ENCODE measurements at places on chromosomes 1 and 21.

- no peak for DNase-seq
Observed at GRCh38 chr1:191696354-191696753, 461.9 kb upstream of the RGS18 start.

GRCh38 chr1:92483610-92484471 is 2.9 kb downstream of the GFI1 start:
- DNase-seq, result no peak

- DNase-seq, result no peak
Observed at GRCh38 chr1:20192364-20192763, 6.0 kb upstream of the PLA2G2C start.

DNA sequence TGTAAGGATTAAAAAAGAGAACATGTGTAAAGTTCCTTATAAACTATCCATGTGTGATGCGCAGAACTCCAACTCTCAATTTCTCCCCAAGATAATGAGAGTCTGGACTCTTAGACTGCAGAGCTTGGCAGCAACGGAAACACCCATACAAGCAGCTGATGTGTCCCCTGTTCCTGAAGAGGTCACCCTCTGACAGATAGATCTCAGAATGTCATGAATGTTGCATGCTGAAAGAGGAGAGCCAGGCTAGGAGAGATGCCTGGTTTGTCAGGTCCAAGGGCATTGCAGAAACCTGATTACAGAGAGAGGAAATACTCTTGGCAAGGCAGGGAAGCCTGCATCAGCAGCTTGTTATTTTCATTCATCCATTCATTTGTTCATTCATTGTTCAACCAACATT is 24.2 kb downstream of the MTARC1 start:
- DNase-seq, result no peak

- no peak for DNase-seq
Observed at GRCh38 chr1:226064816-226065248, 2.3 kb downstream of the H3-3A start.

DNA sequence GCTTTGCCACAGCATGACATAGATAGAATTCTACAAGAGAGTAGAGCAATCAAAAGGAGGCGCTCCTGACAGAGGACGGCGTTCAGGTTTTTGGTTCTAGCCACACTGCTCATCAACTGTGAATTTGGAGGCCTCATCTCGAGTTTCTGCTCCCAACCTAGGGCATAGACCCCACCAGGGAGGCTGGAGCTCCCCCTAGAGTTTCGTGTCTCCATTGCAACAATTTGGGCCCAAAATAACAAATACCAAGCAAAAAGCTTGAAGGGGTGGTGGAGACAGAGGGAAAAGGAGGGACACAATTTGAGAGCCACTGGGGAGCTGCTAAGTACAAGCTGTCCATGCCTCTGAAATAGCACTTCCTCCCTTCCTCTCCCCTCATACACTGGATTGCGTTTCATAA is 297.0 kb downstream of the GPATCH2 start:
- DNase-seq, result no peak

- DNase-seq, result no peak
Observed at GRCh38 chr1:88742531-88742930, 58.5 kb downstream of the PKN2 start.

DNA sequence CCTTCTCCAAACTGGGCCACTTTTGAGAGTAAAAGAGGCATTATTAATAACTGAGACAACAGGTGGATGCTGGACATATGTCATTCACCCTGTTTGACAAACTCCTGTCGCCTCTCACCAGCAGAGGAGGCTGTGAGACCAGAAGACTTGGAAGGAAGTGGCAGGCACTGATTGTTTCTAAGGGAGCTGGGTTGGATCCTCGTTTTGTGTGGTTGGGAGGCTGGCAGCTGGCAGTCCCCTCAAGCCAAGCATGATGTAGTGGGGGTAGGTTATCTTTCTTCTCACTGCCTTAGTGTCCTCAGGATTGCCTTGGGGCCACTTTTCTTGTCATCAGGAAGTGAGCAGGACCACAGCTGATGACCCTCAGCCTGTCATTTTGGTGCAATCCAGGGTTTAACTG is 86.5 kb upstream of the KCNJ15 start:
- DNase-seq, result no peak

GRCh38 chr1:180182643-180183311 is 28.1 kb downstream of the QSOX1 start:
- no peak for DNase-seq

- no peak for DNase-seq
Observed at GRCh38 chr1:70204600-70204999, 779 bp downstream of the LRRC40 start.

DNA sequence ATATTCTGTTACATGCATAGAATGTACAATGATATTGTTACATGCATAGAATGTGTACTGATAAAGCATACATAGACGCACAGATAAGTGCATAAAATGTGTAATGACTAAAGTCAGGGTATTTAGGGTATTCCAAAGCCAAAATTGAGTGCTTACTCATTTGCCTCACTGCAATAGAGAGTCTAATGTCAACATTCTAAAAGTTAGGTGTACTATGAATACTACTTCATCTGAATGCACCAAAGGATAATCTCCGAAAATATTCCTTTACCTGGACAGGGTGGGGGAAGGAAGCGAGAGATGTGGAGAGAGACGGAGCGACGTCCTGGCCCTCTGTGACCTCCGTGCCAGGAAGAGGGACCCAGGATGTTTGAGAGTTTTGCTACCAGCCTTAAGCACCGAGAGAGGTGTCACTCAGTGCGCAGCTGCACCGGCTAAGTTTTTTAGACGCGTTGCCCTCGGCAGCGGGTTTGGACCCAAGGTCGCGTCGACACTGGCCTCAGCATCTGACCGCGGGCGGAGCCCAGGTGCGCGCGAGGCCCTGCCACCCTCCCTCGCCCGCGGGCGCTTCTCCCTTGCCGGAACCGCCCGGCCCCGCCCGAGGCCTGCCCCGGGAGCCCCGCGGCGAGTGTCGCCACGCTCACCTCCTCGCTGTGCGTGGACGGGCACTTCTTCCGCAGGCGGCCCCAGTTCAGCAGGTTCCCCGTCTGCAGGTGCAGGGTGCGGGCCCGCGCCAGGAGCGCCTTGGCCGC is 660 bp downstream of the GCLM start:
- no peak for DNase-seq

DNA sequence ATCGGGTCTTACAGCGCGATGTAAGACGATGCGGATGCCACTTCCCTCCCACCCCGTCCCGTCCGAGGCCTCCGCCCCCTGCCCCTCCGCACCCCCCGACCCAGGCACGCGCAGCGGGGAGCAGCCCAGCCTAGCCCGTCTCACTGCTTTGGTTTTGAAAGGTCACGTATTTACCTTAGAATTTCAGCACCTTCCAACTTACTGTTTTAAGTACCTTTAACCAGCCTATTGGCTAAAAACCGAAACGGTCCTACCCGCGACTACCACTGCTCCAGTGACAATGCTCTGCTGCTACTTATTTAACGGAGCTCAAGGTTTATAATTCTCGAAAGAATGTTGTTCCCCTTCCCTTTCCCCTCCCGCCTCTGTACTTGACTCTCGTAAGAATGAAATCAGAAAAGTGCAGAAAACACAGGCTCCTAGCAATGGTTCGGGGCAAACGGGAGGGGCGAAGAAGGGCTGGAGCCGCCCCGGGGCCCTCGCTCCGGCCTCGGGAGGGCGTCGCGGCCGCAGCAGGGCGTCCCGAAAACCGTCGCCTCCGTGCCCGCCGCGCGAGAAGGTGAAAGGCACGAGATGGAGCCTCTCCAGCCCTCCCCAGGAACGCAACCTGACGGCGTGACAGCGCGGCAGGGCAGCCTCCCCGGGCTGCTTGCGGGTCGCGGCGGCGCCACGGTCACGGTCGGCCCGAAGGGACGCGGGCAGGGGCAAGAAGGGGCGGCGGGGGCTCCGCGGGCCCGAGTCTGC is 667 bp downstream of the TMEM50B start:
- no peak for DNase-seq

DNA sequence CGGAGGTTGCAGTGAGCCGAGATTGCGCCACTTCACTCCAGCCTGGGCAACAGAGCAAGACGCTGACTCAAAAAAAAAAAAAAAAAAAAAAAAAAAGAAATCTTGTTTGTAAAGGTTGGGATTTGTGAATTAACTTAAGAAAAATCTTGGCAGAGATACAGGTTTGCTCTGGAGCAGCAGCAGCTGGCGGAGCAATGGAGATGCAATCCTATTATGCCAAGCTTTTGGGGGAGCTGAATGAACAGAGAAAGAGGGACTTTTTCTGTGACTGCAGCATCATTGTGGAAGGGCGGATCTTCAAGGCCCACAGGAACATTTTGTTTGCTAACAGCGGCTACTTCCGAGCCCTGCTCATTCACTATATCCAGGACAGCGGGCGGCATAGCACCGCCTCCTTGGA is 5.6 kb downstream of the ZBTB8B start:
- DNase-seq, result no peak

DNA sequence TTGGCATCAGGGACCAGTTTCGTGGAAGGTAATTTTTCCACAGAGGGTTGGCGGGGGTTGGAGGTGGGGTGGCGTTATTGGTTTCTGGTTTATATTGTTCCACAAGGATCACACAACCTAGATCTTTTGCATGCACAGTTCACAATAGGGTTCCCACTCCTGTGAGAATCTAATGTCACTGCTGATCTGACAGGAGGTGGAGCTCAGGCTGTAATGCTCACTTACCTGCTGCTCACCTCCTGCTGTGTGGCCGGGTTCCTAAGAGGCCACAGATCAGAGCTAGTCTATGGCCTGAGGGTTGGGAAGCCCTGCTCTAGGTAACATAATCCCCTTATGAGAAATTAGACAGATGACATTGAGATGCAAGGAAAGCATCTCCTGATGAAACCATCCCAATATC is 12.6 kb downstream of the GBP5 start:
- no peak for DNase-seq

GRCh38 chr1:225700889-225701465 is 48.1 kb upstream of the ENAH start:
- no peak for DNase-seq

GRCh38 chr1:3265835-3266805 is 188.3 kb upstream of the ARHGEF16 start:
- DNase-seq, result no peak

- DNase-seq, result no peak
Observed at GRCh38 chr1:219480011-219480410, 132.9 kb downstream of the ZC3H11B start.

GRCh38 chr21:21606041-21606440 is 607.8 kb downstream of the NCAM2 start:
- no peak for DNase-seq

- no peak for DNase-seq
Observed at GRCh38 chr1:89887270-89887669, 66.4 kb downstream of the LRRC8D start.

- DNase-seq, result no peak
Observed at GRCh38 chr1:29856340-29857114, 620.2 kb downstream of the PTPRU start.

DNA sequence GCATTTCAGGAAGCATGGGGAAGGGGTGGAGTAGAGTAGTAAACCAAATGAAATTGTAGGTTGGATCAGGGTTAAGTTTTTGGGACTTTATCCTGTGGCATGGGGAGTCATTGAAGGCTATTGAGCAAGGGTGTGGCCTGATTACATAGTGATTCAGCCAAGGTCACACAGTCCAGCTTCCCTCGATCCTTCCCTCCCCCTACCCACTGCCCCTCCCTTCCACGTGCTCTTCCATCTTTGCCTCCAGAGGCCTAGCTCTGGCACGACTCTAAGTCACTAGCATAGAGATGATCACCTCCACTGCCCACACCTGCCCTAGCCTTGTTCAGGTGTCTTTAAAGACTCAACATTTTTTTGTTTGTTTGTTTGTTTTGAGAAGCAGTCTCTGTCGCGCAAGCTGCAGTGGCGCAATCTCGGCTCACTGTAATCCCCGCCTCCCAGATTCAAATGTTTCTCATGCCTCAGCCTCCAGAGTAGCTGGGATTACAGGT is 37.2 kb upstream of the SLC9A1 start:
- DNase-seq, result no peak

DNA sequence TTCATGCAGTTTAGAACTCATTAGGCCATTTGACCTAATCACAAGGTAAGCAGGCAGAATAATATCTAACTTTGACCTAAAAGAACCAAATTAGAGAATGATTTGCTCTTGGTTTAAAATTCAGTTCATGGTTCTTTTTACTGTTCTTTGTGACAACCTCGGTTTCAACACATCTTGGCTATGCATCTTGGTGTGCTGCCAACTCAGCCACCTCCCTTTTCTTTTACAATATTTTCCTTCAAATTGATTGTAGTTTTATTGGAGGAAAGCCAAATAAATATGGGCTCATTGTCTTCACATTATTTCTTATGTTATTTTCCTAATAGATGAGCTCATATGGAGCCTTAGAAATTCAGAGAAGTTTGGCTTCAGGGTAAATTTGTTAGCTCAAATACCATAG is 338.3 kb downstream of the SIPA1L2 start:
- peak; percentile 13 for DNase-seq

GRCh38 chr1:89331890-89332289 is 32.0 kb upstream of the GBP6 start:
- DNase-seq, result no peak

- no peak for DNase-seq
Observed at GRCh38 chr1:209042413-209042812, 541.1 kb upstream of the CAMK1G start.

- DNase-seq, result no peak
Observed at GRCh38 chr1:223628233-223629125, 37.0 kb downstream of the CAPN8 start.

DNA sequence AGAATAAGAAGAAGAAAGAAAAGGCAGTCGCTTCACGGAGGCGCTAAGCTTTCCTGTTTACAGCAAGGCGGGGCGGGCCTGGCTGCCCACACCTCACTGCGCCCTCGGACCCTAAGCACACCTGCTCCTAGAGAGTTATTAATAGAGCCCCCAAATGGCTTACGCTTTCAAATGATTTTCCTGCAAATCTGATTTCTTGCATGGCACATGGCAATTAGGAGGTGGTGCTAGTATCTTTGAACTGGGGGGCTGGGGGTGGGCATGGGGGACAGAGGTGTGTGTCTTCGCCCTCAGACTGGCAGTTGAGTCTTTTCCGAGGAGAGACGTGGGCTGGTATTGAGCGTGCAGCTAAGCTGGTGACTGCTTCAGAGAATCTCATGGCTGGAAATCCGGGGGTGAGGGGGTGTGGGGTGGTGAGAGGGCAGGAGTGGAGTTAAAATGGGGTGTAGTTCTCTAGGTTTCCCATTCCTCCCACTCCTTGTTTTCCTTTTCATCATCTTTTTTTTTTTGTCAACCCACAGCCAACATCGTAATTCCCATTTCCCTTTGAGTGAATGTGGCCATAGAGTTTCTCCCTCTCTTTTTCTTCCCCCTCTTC is 1.3 kb downstream of the S1PR1 start:
- no peak for DNase-seq

DNA sequence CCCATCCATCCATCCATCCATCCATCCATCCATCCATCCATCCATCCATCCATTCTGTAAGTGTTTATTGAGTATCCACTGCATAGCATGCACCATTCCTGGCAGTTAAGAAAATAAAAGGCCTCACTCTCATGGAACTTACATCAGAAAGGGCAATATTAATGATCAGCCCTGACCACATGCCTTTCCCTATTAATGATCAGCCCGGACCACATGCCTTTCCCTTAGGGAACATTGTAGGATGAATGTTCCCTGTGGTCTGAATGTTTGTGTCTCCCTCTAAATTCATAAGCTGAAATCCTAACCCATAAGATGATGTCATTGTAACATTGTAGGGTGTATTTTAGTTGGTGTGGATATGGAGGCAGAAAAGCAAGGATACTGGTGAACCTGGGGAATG is 365.8 kb downstream of the KIF26B start:
- no peak for DNase-seq

GRCh38 chr1:206800891-206801290 is 28.6 kb upstream of the IL10 start:
- DNase-seq, result no peak

Data from pulmonary artery endothelial cell (primary cell).